ENCODE measurements at places on chromosomes 13 and 19. TPM values are rescaled to one million over a fixed set of nuclear protein-coding genes. Genes with fewer than 3 reads are reported as not detected.

FFAR2 gene
- not detected for total RNA-seq

CCDC70 gene
- not detected for total RNA-seq

LILRB3 gene
- total RNA-seq: 2.0 TPM

ZNF491 gene
- total RNA-seq: 6.2 TPM

MVB12A gene
- 24.8 TPM for total RNA-seq

USP12 gene
- total RNA-seq: 23.0 TPM

AKT2 gene
- total RNA-seq: 63.3 TPM

PROZ gene
- not detected for total RNA-seq

OR7D2 gene
- not detected for total RNA-seq

- DNase-seq: no peak
These were observed 28.7 kb downstream of the CYP4F2 start for GRCh38 chr19:15869109-15869555.

DNA sequence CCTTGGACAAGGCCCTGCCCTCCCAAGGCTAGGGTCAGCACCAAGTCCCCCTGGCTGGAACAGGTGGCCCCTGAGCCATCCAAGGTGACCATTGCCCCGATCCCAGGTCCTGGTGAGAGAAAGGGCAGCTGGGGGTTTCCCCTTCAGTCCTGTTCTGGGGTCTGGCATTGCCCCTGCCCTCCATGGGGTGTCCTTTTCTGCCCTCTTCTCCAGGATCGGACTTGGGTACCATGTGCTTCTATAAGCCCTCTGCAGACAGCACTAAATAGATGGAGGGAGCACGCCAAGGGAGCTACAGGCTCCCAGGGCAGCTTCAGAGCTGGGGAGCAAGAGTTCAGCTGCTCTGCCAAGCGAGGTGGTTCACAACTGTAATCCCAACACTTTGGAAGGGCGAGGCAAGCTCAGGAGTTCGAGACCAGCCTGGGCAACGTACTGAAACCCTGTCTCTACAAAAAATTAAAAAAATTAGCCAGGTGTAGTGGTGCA, 13.5 kb upstream of the KCNN1 start:
- no peak for DNase-seq

DNA sequence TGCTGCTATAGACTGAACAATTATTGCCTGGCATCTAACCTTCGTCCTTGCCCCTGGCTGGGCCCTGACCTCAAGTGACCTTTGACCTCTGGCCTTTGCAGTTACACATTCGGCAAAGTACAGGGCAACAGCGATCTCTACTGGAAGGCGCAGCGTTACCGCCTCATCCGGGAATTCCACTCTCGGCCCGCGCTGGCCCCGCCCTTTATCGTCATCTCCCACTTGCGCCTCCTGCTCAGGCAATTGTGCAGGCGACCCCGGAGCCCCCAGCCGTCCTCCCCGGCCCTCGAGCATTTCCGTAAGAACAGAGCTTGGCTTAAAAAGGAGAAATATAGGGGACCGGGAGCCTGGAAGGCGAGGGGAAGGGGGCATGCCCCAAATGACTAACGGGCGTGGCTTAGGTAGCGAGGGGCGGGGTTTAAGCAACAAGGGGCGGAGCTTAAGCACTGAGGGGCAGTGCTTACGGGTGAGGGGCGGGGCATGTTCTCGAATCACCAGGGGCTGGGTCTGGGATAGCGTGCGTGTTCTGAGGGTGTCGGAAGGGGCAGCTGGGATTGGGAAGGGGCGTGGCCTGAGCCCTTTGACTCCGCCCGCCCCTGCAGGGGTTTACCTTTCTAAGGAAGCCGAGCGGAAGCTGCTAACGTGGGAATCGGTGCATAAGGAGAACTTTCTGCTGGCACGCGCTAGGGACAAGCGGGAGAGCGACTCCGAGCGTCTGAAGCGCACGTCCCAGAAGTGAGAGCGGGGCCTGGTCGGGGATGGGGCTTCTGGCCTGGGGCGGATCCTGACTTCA, 52.7 kb downstream of the TRPM4 start:
- DNase-seq: no peak

- no peak for DNase-seq
These were observed 368.2 kb downstream of the COG6 start for GRCh38 chr13:40023595-40024203.

DNA sequence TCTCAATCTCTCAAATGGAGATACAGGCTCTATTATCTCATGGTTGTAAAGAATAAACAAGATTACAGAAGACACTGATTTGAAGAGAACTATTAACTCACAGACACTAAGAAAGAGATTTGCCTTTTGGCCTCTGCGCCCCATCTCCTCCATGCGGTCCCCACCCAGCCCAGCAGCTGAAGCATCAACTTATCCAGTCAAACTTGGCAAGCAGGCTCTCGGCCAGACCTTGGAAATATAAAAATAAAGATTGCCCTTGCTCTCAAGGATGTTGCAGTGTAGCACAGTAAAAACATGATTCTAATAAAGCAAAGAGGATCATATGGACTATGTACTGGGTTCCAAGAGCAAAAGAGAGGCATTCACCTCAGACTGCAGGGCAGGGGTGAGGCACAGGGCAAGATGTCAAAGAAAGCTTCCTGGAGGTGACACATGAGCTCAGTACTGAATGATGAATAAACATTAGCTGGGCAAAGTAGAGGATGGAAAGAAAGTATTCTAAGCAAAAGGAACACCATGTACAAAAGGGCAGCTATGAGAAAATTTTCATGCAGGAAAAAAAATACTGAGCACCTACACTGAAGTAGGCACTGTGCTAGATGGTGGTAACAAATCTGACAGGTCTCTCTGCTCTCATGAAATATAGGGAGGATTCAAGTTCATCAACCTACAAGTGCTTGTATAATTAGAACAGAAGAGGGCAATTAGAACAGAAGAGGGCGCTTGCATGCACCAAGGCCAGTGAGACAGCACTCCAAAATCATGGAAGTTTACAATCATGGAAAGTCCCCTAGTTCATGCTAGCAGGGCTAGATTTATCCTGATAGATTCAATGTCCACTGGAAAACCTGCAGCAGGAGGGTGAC, 85.0 kb downstream of the SACS start:
- no peak for DNase-seq

GRCh38 chr13:108752276-108752675, 122.9 kb downstream of the MYO16 start:
- no peak for DNase-seq

GRCh38 chr19:46840498-46840942, 10.1 kb downstream of the AP2S1 start:
- DNase-seq: no peak

DNA sequence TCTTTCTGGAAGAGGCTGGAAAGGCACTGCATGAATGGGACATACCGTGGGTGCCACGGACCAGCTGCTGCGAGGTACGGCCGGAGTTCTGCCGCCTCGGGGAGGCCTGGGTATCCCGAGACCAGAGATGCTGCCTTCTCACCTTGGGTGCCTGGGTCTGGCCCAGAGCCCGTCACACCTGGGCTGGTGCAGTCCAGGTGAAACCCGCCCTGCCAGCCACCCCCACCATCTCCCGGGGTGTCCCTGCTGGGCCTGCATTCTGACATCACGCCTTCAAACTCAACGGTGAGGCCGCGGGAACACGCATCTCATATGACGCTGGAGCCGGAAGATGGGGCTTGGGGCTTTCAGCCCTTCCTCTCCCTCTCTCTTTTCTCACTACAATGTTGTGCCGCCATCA, 98.0 kb downstream of the GADD45B start:
- DNase-seq: no peak

GRCh38 chr13:31236211-31236786, 36.5 kb downstream of the B3GLCT start:
- DNase-seq: no peak

DNA sequence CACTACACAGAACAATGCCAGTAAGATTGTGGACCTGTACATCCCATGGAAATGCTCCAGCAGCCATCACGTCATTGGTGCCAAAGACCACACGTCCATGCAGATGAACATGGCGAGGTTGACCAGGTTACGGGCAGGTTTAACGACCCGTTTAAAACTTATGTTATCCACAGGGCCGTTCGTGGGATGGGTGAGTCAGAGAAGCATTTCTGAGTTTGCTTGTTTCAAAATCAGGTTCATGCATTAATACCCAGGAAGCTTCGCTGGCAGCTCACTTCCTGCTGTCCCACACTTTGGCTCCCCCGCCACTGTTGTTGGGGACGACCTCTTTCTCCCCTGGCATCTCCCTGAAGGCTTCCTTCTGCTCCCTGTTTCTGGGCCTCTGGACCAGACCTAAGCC, 194.1 kb downstream of the USP12 start:
- DNase-seq: no peak

DNA sequence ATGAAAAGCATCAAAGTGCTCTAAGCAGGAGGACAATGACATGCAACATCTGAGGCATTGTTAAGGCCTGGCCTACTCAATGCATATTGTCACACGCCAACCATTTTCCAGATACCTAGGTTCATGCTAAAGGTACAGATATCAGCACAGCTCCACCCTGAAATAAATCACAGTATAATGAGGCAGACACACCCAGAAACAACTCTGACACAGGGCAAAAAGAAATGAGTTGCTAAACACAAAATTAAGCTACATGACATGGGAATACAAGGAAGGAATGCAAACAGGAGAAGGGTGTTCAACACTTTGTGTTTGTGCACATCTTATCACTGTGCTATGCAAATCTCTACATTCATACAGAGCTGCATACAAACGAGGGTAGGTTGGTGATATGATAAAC, 86.5 kb downstream of the EPSTI1 start:
- no peak for DNase-seq

DNA sequence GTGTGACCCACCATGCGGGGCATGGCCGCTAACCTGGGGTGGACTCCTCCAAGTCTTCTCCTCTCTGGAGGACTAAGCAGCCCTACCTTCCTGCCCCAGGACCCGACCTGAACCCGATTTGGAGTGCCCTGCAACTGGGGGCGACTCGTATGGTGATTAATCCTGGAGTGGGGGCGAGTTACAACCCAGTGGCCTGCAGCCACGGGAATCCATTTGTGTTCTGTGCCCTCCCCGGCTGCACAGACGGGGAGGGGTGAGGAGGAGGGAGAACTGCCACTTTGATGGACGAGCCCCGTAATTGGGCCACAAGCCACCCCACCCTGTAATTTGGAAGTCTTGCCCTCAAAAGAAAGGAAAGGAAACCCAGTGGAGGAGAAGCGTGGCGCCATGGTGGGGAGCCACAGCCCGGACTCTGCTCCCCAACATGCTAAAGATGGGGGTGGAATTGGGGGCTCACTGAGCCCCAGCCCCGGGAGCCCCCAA, 18.0 kb downstream of the PRR36 start:
- DNase-seq: no peak

GRCh38 chr13:21321269-21321668, 137.8 kb downstream of the ZDHHC20 start:
- DNase-seq: no peak

DNA sequence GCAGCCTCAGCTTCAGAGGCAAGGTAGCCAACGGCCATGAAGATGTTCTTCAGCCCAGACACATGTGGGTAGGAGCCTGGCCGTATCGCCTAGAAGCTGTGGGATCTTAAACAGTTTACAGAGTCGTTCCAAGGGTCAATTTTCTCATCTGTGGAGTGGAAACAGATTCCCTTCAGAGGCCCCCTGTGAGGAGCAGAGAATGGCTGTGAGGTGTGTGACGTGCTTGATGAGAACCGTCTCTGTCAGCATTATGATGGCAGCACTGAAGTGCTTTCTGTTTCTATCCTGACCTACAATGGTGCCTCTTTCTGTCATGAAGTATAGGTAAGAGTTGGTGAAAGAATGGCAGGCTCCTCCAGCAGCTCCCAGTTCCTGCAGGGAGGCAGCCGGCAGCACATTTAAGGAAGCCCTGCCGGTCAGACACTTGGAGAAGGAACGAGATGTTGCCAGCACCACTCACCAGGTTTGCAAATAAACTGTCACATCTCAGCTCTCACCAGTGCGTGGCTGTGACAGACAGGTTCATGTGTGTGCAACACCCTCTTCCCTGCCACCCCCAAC, 277.3 kb downstream of the FOXO1 start:
- DNase-seq: no peak

DNA sequence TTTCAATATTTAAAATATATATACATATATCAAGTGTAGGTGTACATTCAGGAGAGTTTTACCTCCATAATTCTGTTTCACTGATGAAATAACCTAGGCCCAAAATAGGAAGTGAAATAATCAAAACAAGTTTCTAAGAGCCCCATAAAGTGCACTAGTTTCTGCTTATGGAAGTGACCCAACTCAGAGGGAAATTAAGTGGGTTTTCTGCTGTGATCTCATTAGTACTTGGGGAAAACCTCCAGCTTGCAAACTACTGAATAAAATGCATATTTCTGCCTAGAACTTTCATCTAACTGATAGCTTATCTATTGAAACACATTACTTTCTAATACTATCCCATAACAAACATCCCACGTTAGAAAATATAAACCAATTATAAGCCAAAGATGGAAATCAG, 45.4 kb upstream of the MIR17HG start:
- no peak for DNase-seq

- peak; percentile 67 for DNase-seq
These were observed 60.5 kb downstream of the CELF5 start for GRCh38 chr19:3284759-3285646.

DNA sequence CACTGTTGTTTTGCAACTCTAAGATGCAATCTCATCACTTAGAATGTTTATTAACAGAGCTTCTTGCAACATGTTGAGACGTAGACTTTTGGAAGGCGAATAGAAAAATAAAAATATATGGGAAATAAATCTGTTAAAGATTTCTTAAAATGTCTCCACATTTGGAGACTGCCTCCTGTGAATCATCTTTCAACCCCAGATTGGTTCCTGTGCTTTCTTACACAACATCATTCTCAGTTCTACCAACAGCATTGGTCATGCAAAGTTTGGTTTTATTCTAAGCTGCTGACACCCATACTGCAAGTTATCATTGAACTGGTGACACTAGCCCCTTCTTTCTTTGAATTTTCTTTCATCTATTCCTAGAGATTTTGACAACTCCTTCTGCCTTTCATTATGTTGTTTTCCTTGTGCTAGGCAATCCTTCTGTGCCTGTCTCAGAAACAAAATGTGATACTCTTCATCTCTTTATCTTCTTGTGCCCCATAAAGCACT, 1.6 kb upstream of the IGFL3 start:
- no peak for DNase-seq

DNA sequence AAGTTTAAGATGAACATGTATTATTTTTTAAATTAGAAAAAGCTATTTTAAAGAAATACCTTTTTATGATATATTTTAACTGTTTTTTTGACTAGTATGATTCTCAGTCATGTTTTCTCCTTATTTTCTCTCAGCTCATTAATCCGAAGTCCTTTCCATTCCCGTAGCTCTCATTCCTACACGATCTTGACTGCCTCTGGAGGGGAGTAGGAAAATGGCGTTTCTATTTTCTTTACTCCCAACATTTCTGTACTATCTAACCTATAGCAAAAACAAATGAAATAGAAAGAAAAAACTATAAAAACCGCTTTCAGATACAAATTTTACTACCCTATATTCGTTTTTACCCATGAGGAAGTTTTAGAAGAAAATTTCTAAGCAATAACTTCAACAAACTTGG, 343.8 kb downstream of the RBM26 start:
- DNase-seq: no peak
